ENCODE measurements at places on chromosomes 7 and 10.

DNA sequence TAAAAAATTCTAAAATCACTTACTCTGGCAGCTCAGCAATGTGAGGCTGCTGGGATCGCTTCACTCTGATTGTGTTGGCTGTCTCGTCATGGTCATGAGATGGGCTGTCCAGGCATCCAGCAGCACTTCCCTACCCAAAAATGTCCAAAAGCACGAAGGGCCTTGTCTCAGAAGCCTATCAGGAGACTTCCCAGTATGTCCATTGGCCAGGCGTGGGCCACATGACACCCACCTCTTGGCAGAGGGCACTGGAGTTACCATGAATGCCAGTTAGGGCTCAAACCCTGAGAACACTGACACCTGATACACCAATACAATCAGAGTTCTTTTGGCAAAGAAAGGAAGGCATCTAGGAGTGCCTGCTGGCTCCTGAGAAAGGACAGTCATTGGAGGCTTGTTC lies 27.0 kb upstream of the GLI3 start:
- DNase-seq: no peak

DNA sequence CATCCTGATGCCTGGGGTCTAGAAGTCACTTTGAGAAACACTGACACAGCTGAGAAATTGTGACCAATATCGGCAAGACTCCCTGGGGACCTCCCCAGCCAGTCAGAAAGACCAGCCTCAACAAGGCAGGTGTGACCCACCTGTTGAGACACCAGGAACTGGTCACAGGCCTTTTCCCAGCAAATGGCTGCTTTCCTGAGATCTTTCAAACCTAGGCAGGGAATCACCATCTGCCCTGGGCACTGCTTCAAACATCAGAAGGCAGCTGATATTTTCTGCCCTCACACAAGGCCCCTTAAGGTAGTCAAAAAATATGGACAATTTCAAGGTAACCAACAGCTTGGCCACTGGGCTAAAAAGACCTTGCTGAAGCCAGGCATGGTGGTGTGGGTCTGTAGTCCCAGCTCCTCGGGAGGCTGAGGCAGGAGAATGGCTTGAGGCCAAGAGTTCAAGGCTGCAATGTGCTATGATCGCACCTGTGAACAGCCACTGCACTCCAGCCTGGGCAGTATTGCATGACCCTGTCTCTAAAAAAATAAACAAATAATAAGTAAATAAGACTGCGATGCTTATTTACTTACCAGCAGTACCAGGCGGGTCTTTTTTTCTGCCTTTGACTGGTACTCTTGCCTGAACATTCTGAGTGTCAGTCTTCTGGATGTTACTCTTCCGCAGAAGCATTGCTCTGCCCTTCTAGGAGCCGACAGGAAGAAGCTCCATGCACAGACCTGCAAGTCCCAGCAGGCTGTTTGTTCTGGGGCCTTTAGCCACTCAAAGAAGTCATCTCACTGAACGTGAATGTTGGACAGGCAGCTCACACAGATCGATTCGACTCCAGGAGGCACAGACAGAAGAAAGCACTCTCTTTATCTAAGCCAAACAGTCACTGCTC lies 59.7 kb downstream of the SORBS1 start:
- no peak for DNase-seq

DNA sequence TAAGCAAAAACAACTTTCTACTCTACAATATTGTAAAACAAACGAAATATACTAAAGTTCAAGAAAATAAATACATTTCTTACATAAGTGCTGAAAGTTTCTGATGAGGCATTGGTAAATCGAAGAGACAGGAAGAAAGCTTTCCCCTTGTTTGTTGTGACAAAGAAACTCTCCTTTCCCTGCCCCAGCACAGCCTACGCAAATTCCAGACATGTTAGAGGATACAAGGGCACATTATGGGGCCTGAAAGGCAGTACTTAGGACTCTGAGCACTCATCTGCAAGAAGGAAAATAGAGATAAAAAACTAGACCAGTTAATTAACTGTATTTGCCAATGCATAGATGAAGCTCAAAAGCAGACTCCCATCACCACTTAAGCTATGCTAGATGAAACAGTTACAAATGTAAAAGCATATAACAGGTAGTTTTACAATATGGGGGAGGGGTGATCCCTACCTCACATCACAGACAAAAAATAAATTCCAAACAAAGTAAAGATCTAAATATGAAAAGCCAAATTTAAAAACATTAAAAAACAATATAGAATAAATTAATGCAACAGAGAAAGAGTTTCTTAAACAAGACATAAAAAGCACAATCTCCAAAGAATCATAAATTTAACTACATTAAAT lies 21.8 kb downstream of the ARHGAP19 start:
- DNase-seq: no peak

DNA sequence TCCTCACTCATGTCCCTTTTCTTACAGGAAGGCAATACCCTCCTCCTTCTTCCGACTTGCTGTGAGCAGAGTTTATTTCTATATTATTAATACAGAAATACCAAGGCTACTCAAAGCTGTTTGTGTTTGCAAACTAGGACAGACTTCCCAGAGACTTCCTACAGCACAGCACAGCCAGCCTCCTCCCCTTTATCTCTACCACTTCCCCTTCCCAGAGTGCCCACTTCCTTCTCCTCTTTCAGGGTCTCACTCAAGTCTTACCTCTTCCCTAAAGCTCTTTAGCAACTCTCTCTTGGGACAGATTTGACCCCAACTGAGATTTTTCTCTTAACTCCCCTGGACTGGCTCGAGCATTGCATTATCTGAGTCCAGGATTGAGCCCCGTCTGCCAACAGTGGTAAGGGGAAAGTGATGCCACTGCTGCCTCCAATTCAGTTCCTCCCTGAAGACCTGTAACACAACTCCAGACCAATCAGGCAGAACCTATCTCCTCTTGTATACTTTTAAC lies 5.5 kb upstream of the LRGUK start:
- no peak for DNase-seq

- no peak for DNase-seq
Measured at GRCh38 chr10:64358907-64359306, 837.7 kb downstream of the REEP3 start.

DNA sequence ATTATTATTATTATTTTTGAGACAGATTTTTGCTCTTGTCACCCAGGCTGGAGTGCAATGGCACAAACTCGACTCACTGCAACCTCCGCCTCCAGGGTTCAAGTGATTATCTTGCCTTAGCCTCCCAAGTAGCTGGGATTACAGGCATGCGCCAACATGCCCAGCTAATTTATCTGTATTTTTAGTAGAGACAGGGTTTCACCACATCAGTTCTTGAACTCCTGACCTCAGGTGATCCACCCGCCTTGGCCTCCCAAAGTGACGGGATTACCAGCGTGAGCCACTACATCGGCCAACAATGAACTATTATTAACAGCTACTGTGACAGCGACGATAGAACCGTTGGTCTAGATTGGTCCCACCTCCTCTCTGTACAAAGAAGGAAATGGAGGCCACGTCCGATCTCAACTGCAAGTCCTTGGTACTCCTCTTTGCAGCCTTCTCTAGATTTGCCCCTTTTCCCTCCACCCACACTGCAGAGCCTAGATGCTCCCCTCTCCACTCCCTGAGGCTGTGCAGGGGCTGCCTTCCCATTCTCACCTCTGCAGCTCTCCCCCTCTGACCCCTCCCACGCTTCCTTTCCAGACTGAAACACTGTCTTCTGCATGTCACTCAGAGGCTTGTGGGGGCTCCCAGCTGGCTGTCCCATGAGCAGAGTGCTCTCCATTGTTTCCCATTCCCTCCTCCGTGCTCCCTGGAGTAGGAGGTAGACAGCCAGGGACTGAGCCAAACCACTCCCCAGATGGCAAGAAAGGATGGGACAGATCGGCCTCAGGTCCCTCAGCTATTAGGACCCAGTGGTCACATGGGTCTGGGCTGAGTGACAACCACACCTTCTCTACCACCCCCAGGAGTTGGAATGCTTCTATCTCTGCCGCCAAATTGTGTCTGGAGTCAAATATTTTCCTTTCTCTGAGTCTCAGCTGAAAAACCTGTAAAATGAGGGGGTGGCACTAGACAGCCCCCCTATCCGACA lies 2.3 kb downstream of the LOXL4 start:
- no peak for DNase-seq

- DNase-seq: no peak
Measured at GRCh38 chr7:86991771-86992191, 67.7 kb downstream of the ELAPOR2 start.

DNA sequence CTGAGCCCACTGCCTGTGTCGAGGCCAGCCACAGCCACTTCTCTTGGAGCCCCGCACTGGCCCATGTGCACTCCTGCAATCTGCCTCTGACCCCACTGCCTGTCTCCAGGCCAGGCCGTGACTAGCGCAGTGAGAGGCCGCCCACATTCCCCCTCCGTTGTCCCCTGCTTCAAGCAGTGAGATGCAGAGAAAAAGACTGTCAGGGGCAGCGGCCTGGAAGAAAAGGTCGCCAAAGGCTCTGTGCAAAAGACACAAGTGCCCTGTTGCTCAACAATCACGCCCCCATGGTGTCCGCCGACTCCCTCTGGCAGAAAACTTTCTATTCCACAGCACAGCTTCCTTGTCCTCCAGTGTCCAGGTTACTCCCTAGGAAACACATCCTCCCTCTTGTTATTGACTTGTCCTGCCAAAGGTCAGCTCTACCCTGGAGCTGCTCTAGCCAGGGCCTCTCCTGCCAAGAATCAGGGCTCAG lies 9.9 kb downstream of the FAM131B start:
- no peak for DNase-seq

DNA sequence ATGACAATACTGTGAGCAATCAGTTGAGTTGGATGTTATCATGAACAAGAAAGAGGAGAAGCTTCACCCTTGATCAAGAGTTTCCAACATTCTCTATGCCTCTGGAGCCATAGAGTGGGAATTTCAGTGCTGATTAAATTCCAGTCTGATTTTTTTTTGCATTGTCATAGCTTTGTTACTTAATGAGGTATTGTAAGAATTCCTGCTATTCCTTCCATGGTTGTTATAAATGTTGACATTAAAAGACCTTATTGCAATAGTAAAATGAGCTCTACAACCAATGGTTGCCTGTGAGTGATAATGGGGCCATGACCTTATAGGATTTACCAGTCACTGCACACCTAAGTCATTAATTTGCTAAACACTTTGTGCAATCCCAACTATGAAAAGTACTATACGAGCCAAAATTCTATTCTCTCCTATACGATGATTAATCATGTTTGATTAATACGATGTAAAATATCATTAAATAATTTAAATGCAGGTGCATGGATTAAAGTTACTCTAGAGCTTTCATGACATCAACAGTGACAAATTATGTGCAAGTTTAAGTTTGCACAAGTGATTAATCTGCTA lies 353.2 kb upstream of the KLF6 start:
- no peak for DNase-seq

DNA sequence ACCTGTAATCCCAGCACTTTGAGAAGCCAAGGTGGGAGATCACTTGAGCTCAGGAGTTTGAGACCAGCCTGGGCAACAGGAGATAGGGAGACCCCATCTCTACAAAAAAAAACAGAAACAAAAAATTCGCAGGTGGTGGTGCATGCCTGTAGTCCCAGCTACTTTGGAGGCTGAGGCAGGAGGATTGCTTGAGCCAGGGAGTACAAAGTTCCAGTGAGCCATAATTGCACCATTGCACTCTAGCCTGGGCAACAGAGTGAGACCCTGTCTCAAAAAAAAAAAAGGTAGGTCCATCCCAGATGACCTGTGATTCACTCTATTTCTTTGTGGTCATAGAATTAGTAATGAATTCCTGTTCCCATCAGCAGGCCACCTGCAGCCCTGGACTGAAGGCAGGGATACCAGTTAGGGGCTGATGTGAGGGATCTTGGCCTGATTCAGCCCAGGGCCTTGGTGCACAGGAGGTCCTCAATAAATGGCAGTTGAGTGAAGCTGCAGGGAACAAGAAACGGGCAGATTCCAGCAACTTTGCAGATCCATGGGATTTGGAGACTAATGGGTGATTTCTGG lies at the start of gene MYH16:
TSS of gene MYH16 (plus strand) at position 364 of the 570 bp plus-strand sequence.
- DNase-seq: no peak

- no peak for DNase-seq
Measured at GRCh38 chr10:26969145-26969926, 108.6 kb upstream of the ABI1 start.

DNA sequence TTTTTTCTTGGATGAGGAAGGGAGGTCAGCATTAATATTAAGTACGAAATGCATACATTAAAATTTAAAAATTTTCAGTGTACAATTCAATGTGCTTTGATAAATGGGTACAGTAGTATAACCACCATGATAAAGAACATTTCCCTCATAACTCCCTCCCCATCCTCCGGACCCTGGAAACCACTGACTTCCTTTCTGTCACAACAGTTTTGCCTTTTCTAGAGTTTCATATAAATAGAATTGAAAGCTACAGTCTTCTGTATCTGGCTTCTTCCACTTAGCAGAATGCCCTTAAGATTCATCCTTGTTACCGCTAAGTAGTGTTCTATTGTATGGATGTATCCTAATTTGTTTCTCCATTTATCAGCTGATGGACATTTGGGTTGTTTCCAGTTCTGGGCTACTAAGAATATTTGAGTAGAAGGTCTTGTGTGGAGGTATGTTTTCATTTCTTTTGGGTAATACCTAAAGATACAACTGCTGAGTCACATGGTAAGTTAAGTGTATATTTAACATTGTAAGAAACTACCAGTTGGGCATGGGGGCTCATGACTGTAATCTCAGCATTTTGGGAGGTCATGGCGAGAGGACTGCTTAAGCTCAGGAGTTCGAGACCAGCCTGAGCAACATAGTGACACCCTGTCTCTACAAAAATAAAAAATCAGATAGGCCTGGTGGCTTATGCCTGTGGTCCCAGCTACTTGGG lies 30.8 kb downstream of the ABI1 start:
- DNase-seq: no peak

DNA sequence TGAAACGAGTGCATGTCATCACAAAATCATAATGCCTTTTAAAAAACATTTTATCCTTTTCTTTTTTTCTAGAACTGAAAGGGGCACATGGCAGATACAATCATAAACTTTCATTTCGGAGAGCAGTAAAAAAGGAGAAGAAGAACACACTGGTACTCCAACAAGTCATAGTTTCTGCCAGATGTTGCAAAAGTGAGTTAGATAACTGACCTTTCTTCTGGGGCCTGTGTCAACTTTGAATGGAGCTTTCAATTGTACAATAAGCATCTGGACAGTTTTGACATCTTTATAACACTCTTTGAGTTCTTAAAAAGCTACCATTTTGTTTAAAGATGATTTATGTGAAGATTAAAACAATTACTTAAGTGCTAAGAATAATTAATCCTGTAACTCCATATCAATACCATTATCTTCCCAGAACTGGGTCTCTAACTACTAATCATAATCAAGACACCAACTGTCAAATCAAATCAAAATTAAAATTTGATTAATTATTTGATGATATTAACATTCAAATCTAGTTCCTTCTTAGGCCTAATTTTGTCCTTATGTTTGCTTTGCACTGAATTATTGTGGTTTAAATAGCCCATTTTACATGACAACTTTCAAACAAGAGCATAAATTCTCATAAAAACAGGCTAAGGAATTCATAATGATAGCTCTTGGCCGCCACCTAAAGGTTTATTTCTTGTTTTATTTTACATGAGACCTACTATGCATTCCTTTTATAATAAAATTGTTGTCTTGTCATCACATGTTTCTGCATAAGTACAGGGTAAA lies 19.5 kb upstream of the ITGB8 start:
- DNase-seq: no peak
